ENCODE measurements at places on chromosomes 2 and 18. TPM values are rescaled to one million over a fixed set of nuclear protein-coding genes. Genes with fewer than 3 reads are reported as not detected.

GRCh38 chr2:11997142-11997541 lies 250.7 kb downstream of the LPIN1 start:
- H3K36me3 ChIP-seq = no peaks in the 10 kb centered on the region
- H3K27ac ChIP-seq = no peak overlapping the region
- H3K27me3 ChIP-seq = peaks cover 8% of the 10 kb centered on the region
- H3K4me1 ChIP-seq = peaks cover 11% of the 10 kb centered on the region

- no peaks in the 10 kb centered on the region for H3K4me1 ChIP-seq
- no peak for DNase-seq
- H3K36me3 ChIP-seq = no peaks in the 10 kb centered on the region
- no peaks in the 10 kb centered on the region for H3K27me3 ChIP-seq
- no peak overlapping the region for H3K4me3 ChIP-seq
Measured at GRCh38 chr2:182606728-182607681, 109.1 kb upstream of the DNAJC10 start.

DNA sequence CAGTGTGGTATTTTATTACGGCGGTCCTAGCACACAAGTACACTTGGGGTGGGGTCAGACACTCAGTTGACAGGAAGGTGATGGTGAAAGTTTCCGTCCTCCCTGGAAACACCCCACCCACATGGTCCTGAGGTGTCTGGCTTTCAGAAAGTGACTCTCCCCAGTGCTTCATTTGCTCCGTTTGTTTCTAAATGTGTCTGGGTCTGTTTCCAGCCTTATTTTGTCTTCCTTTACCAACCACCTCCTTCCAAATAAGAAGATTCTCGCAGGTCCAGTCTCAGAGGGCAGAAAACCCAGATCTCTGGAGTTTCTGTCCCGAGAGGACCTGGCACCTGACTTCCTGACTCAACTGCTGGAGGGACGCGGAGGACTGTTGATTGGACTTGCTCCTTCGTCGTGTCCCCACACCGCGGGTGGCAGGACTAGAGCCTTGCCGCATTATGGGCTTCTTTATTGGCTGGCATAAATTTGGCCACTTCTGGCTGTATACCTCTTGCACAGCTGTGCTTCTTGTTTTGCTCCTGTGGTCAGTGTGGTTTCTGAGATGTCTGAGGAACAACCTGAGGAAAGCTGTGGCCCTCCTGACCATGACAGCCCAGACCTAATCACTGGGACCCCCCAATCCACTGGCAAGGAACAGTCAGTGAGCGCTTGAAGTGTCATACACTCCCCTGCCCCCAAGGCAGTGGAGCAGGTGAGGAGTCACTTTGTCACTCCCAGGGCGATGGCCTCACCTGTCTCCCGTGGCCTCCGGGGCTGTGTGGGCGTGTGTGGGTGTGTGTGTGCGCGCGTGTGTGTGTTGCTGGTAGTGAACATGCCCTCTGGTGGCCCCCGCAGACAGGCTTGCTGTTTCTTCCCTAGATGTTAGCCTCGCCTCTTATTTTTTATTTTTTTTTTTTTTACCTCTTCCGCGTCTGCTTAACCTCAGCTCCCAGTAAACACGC lies 45.6 kb downstream of the MEX3C start:
- H3K4me1 ChIP-seq = peaks cover 7% of the 10 kb centered on the region
- H3K4me3 ChIP-seq = no peak overlapping the region
- H3K27me3 ChIP-seq = no peaks in the 10 kb centered on the region
- no peak for DNase-seq
- H3K36me3 ChIP-seq = no peaks in the 10 kb centered on the region

DNA sequence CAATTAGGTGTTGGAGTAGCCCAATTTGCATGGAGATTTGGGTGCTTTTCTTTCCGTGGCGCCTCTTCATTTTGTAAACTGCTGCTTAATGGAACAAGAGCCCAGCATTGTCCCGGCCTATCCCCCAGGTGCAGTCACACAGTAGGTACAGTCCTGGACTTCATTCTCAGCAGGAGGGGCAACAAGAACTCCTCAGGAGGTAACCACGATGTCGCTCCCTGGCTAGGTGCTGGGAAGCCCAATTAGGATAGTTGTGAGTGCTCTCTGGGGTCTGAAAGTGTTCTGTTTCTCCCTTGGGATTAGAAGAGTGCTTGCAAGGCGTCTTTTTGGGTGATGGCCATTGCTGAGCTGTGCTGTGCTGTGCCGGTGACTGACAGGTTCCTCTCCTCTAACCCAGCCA lies 53.8 kb downstream of the CABLES1 start:
- no peak overlapping the region for H3K4me3 ChIP-seq
- H3K4me1 ChIP-seq = peaks cover 14% of the 10 kb centered on the region
- H3K27me3 ChIP-seq = no peaks in the 10 kb centered on the region
- no peak for DNase-seq
- no peaks in the 10 kb centered on the region for H3K36me3 ChIP-seq

ARHGAP25 gene
- polyA plus RNA-seq = 25.3 TPM

DRC1 gene
- polyA plus RNA-seq = not detected
